ENCODE measurements at places on chromosomes 12 and 14.

DNA sequence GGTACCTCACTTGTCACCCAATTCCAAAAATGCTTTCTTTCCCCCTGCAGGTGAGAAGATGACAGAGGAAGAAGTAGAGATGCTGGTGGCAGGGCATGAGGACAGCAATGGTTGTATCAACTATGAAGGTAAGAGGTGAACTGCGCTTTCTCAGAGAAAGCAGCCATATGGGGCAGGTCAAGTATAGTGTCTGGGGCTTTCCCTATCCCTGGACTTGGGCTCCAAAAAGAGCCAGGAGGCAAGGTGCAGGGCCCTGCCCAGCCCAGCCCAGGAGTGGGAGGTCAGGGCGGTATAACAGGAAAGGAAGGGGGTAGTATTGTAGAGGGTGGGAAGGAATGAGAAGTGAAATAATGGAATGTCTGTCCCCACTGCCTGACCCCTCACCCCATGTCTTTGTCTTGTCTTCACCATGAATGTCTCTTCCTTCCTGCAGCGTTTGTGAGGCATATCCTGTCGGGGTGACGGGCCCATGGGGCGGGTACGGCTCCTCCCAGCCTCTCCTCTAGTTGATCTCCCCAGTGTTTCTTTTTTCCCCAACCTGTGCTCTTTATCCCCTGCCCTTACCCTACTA lies 2.1 kb downstream of the MYL6 start:
- DNase-seq = no peak

GRCh38 chr12:103780992-103781391 lies 60.0 kb downstream of the NT5DC3 start:
- DNase-seq = no peak

DNA sequence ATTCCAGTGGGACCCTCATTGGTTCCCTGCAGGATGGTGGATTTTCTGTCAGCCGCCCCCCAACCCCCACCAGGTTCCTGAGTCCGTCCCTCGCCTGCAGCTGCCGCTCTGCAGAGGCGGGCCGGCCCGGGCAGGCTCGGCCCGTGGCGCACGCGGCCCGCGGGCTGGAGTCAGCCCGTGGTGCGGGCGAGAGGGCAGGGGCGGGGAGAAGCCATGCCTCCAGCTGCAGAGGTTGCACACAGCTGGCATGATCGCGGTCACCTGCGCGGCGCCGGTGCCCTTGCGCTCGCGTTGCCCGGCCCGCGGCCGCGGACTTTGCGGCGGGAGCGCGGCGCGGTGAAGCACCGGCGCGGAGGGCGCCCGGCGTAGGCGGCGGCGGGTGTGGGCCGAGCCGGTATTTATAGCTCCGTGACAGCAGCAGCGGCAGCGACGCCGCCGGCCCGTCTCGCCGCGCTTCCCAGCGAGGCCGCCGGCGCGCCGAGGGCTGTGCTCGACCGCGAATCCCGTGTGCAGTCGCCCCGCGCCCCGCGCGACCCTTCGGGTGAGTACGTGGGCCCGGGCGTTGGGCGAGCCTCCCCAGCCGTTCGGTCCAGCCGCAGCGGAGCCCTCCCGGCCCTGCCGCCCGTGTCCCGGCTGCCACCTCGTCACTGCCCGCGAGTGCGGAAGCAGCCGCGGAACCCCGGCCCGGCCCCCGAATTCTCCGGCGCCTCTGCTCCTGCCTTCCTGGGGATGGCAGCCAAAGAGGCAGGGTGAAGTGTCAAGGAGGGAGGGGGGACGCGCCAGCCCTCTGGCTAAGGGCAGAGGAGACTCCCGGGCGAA lies at the start of gene TMEM117:
Gene TMEM117 (plus strand): TSS at position 426 of the 819 bp plus-strand sequence.
- DNase-seq = peak; percentile 29

GRCh38 chr14:25116607-25117006 lies 66.7 kb upstream of the STXBP6 start:
- DNase-seq = no peak

- DNase-seq = no peak
These were observed 428.2 kb downstream of the RAD51B start for GRCh38 chr14:68247676-68248268.

- DNase-seq = no peak
These were observed 20.6 kb downstream of the TOGARAM1 start for GRCh38 chr14:44982594-44982993.

- DNase-seq = no peak
These were observed 83.0 kb downstream of the LLPH start for GRCh38 chr12:66047411-66048021.

DNA sequence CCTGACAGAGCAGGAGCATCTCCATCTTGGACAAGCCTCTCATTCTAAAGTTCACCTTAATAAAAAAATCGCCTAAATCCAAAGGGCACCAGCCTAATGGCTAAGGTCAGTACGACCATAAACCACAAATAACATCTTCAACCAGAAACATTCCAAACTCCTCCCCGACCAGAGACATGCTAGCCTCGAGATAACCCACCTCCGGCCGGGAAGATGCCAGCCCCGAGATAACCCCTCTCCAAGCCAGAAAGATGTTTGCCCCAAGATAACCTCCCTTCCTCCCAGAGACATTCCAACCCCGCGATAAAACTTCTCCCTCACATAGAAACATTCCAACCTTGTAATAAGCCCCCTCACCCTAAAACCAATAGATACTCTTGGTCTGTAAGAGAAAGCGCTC lies 86.8 kb upstream of the PKP2 start:
- DNase-seq = no peak

- DNase-seq = no peak
These were observed 399.6 kb downstream of the ZFP36L1 start for GRCh38 chr14:68393259-68393658.

Measured in stimulated activated CD8-positive, alpha-beta memory T cell treated with anti-CD3 and anti-CD28 coated beads, Interleukin-2, amount 100 ng/mL, for 1 hour (primary cell).